ENCODE measurements at places on chromosomes 3 and 15. TPM values are rescaled to one million over a fixed set of nuclear protein-coding genes. Genes with fewer than 3 reads are reported as not detected.

DNA sequence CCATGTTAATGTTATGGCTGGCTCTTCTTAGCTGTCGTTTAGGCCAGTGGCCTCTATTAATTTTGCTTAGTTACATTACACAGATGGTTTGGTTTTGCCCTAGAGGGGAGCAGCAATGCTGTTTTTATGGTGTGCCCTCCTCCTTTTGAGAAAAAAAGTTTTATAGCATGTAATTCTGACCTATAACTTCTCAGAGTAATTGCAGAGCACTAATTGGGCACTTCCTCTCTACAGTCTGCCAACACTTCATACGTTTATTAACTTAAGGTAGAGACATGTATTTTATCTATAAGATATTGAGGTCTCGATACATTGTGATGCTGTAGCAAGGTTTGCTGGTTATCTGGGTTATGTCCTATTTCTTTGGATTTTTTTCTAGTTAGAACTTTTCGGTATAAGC lies 12.2 kb downstream of the SLC25A26 start:
- no peak for DNase-seq

DNA sequence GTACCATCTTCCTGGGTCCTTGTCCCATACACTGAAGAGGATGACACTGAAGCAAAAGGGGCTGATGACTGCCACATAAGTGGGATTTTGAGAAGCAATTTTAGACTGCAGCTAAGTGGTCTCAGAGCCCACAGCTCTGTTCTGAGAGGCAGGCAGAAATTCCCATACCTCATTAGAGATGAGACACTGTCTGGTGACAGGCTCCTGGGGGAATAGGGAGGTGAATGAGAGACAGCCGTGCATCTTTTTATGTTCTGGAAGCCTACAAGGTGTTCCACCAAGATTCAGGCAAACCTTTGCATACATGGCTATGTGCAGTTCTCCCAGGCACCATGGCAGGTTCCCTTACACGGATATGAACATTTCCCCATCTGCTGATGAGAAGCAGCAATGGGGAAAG lies 47.2 kb downstream of the LIMD1 start:
- DNase-seq = no peak

DNA sequence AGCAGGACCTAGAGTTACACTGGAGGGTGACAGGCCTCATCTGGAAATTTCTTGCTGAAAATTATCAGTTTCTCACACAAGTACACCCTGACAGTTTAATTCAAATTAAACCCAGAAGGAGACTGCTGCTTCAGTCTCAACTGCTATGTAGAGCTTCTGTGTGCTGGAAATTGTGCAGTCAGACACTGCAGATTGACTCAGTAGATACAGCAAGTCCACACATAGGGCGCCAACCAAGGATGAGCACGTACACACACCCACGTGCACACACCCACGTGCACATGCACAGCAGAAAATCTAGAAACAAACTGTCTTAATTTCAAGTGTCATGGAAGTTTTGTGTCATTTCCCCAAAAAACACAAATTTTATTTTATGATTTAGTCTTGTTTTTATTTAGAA lies 192.9 kb downstream of the PDE8A start:
- DNase-seq = no peak

DNA sequence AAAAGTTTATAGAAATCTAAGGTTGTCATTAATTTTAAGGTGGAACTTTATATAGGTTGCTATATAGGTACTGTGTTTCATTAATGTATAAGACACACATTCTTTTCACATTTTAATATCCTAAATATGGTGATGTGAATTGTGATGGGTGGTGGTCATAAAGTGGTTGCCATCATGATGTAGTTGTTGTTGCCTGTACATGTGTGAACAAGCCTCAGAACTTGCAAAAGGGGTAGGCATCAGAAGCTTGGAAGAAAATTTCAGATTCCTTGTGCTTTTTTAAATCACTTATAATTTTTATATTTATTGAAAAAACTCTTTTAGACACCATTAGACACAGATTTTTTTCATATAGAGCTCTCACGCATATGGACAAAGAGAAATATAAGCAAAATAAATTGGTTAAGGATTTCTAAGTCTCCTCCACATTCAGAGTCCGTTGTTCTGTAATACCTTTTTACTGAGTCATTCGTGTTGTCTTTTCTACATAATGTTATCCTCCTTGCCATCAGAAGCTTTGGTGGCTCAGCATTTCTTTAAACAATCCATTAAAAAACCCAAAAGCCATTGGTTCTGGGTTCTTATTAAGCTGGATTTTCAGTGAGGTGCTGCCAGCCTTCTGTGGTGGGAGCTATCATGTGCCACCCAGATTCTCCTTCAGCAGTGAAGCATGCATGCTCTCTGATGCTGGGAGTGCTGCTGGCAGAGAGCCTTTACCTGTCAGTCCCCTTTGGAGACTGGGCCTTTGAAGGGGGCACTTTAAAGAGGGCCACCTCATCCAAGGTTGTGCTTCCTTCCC lies 140.4 kb upstream of the GALNT15 start:
- no peak for DNase-seq

GRCh38 chr3:31955581-31955980 lies 25.5 kb downstream of the OSBPL10 start:
- DNase-seq = peak; percentile 48

GRCh38 chr15:62612771-62613170 lies 429.8 kb upstream of the TPM1 start:
- DNase-seq = no peak

- DNase-seq = no peak
Measured at GRCh38 chr3:107969525-107969924, 121.3 kb downstream of the CD47 start.

DNA sequence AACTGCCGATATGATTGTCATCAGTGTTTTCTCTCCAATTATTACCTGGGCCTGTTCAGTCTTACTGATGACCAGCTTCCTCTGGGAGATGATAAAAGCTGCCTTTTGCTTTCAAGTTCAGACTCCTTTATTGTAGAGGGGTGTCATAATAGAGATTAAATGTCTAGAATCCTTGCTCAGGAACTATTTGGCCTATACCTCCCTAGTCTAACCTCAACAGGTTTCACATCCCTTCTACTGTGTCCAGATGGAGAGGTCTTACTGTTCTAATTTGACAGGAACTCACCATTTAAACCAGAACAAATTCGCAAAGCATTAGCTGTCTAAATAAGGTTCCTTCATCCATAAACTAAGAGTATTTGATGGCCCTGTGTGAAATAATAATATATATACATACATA lies 88.0 kb downstream of the BCHE start:
- no peak for DNase-seq

The TMIE gene
- total RNA-seq = not detected

The DYNC1LI1 gene
- 50.1 TPM for total RNA-seq

The GOLGA8M gene
- total RNA-seq = not detected
